ENCODE measurements at places on chromosomes 6 and 20.

- DNase-seq: no peak
Measured at GRCh38 chr6:154127657-154128056, 88.6 kb downstream of the OPRM1 start.

DNA sequence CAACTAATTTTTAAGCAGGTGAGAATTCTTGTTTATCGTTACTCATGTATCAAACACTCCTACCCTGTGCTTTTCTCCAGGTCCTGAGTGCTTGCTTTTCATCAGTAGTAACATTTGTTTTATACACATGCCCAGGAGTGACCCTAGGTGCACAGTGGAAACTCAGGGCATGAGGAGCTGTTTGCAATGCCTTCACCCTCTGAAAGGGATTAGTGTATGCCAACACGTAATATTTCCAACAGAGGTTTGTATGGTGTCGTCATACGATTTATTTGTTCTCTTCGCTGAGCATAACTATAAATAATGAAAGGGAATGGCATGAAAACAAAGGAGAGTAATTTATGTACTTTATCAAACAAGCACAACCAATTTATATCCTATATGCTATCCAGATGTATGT, 537.4 kb upstream of the MMS22L start:
- no peak for DNase-seq

- DNase-seq: no peak
Measured at GRCh38 chr20:45416917-45417316, 976 bp downstream of the PIGT start.

DNA sequence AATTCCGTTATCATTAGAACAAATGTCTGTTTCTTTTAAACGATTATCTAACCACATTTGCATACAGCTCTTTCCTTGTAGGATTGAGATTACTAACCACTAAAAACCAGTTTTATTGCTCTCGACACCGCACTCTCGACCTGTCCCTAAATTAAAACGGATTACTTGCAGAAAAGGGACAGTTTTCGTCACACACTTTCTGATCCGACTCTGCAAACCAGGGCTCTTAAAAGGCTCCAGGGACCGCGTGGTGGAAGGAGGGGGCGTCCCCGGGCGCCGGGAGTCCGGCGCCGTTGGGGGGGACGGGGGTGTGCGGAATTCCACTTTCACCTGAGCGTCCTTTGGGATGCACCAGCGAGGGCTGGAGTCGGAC, 731 bp downstream of the MAK start:
- DNase-seq: no peak

DNA sequence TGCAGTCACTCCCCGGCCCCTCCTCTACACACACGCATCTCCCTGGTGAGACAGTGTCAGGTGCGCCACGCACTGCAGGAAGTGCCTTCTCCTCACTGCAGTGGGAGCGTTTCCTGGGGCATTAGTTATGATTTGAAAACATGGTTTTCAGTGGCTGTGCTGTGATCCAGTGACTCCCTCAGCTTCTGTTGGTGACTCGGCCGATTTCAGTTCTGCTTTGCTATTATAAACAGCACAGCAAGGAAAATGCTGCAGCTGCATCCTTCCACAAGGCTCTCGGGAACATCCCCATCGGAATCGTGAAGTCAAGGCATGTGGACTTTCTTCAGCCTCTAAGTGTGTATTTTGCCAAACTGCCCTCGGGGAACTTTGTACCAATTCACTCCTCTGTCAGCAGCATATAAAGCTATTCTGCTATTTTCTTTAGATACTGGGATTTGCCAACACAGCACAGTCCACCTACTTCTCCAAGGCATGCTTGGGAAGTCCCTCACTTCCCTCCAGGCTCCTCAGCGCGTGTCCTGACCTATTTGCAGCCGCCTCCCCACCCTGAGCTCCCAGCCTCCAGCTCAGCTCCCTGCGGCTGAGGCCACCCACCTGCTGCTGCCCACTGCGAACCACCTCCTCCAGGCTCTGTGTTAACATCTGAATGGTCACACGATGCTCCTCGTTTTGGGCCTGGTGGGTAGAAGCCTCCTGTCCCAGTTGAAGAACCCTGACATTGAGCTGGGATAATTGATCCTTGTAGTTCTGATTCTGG, 54.5 kb downstream of the GINS1 start:
- no peak for DNase-seq
